ENCODE measurements at places on chromosomes 6 and 20. TPM values are rescaled to one million over a fixed set of nuclear protein-coding genes. Genes with fewer than 3 reads are reported as not detected.

ARFGEF3 gene
- total RNA-seq, result 1.3 TPM

C20orf144 gene
- total RNA-seq, result 0.34 TPM

LINC00237 gene
- total RNA-seq, result not detected

BRPF3 gene
- total RNA-seq, result 14.2 TPM

NKAPL gene
- 1.4 TPM for total RNA-seq

MEI4 gene
- total RNA-seq, result not detected

EYS gene
- total RNA-seq, result under 0.01 TPM

BPIFA2 gene
- total RNA-seq, result not detected

RBM38 gene
- total RNA-seq, result 15.6 TPM
